DMS153 (cell line): ENCODE measurements at places on chromosomes 4 and X.
A peak's percentile ranks its signal among the peaks of the same experiment; 100 is the strongest.

GRCh38 chr4:177185579-177185978 is 124.1 kb upstream of the NEIL3 start:
- no peak for DNase-seq

- DNase-seq: no peak
These were observed 469.3 kb downstream of the C4orf33 start for GRCh38 chr4:129565214-129565613.

DNA sequence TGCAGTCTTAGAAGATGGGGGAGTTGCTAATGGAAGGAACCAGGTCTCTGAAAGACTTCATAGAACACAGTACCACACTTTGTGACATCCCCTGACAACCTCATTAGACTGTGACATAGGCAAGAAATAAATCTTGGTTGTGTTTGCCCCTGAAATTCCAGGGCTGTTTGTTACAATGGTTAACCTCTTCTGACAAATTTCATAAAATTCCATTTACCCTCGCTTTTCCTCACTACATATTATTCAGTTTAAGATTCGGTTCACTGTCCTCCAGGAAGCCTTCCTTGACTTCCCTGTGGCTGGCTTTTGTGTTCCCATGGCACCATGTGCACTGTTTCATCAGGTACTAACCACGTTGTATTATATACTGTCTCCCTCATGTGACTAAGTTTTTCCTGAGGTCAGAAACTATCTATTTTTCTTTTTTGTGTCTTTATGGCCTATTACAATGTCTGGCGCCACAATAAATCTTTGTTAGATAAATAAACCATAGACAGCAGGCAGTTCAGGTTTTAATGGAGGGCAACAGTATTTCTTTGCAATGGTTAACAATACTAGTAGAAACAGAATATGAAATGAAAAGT is 54.2 kb downstream of the ATXN3L start:
- DNase-seq: no peak

- no peak for DNase-seq
These were observed 272.8 kb upstream of the EPHA5 start for GRCh38 chr4:65943076-65943475.

DNA sequence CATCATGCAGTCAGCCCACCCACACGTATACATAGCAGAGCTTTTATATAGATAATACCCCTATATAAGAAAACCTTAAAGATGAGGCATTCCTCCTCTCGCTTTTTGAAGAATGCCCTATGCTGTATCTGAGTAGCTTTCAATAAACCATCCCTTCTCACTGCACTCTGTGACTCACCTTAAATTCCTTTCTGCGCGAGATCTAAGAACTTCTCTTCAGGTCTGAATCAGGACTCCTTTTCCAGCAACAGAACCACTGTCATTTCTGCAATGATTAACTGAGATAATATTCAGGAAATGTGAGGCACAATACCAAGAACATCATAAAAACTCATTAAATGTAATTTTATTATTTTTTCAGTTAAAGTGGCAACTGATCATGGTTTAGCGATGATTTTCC is 76.4 kb upstream of the DCLK2 start:
- DNase-seq: no peak

DNA sequence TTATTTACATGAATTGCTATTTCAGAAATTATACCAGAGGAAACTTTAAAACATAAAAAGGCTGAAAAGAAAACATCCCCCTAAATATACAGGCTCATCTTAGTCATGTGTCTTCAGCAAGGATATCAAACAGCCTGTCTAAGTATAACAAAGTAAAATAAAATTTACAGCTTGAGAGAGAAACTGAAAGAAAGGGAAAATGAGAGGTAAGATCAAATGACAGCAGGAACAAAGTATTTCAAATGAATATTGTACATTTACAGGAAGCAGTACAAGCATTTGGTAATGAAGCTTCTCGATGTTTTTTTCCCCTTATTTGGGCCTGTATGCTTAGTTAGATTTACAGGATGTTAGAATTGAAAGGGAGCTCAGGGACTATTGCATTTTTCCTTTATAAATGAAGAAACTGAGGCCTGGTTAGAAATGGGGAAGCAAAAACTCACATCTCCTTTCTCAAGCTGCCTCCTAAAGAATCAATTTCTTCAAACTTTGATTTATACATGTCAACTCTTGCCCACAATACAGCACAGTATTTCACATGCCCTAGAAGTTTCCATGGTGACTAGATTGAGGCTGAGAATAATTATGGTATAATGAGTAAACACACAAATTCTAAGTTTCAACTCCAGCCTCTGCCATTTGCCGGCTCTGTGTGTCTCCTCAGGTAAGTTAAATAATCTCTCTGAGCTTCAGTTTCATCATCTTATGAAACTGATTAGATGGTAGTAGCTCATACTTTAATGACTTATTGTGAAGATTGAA is 29.3 kb downstream of the DAPP1 start:
- DNase-seq: no peak

DNA sequence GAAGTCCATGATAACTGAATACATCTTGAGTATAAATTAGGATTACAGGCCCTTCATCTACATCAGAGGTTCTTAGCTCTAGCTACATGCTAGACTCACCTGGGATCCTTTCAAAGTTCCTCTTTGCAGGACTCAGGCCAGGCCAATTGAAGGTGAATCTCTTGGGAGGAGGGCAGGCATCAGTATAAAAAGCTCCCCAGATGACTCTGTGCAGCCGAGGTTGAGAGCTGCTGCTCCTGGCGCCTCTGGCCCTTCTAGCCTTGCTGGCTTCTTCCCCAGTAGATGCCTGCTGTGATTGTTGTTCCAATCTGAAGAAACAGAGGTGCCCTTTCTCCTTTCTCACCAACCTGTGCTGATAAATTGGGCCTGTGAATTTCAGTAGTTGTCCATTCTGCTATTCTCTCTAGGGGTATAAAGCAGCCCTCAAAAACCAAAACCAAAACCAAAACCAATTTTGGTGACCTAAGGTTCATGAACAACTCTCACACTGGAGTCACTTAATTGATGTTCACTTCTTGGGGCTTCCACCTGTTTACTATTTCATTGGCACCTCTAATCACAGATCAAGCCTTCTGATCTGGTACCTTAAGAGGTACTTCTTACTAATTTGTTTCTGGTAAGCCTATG is 78.7 kb downstream of the SUPT20HL2 start:
- no peak for DNase-seq

GRCh38 chr4:174544496-174544895 is 22.2 kb upstream of the HPGD start:
- DNase-seq: no peak

GRCh38 chr4:147655639-147656038 is 28.3 kb downstream of the PRMT9 start:
- no peak for DNase-seq

- no peak for DNase-seq
These were observed 278.4 kb downstream of the IL15 start for GRCh38 chr4:141914746-141915145.

DNA sequence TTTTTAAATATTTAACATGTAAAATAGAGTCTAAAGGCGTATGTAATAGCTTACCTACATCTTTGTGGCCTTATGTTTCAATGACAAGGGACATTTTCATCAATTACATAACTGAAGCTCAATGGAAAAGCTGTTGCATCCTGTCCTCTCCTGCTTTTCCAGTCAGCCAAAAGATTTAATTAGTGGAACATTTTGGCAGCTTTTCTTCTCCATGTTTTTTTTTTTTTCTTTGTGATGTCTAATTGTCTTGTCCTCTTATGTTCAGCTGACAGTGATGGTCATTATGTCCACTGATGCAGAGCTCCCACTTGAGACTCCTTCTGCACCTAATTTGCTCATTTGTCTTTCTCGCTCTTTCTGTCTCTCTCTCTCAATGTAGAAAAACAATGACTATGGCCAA is 422.2 kb downstream of the GABRG1 start:
- no peak for DNase-seq

- DNase-seq: no peak
These were observed at the start of gene COL25A1 for GRCh38 chr4:109302361-109303139. TSS of gene COL25A1 (minus strand) at chr4:109302658.

DNA sequence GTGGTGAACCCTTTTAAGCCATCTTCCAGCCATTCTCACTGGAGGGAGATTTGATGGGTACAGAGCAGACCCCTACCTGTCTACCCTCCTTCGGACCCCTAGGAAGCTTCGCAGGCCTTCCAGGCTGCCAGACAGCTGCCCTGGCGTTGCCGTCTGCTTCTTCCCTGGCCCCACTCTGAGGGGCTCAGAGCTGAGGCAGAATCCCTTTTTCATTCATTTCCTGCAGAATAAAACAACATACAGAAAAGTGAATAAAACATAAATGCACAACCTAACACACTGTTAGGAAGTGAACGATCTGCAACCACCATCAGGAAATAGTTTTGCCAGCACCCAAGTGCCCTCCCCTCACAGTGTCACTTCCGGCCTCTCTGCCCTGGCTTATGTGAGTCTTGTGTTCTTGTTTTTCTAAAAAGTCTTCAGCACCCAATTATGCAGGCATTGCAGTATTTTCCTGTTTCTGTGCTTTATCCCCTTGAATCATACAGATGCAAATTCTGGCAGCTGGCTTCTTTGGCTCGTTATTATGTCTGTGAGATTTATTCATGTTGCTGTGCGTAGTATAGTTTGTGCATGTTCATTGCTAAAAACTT is 5.6 kb upstream of the ADD1 start:
- no peak for DNase-seq

GRCh38 chr4:145564540-145564939 is 54.6 kb upstream of the MMAA start:
- no peak for DNase-seq

DNA sequence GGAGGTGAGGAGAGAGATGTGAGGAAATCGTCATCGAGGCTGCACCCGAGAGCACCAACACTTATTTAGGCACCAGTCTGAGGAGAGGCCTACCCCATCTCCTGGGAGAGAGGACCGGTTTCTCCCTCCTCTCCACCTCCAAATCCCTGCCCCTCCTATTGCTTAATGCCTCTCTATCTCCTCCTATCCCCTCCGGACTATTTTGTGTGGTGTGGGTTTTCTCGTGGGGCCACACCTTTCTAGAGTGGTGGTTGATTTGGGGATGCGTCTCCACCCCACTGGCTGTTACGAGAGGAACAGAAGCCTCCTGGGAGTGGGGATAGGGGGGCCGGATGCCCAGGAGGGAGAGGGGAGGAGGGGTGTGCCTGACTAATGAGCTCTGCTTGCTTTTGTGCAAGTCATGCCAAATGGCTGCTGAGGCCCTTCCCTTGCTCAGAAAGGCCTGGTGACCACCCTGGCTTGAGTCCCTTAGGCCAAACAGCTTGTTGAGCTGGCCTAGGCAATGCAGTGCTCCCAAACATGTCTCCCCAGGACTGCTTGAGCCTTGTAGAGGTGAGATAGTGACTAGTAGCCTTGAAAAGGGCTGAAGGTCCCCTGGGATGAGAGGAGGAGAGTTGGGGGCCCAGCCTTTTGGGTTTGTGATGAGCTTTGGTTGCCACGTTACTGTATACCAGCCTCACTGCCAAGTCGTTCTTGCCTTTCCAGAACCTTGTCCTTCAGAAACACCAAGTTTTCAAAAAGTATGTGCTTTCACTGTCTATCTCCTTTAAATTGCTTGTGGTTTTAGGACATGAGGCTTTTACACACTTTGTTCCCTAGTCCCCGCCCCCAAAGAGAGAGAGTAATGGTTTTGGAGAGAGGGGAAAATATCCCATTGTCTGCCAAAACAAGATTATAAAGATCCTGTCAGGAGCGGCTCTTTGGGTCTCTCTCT is 1.2 kb downstream of the MSN start:
- peak; percentile 47 for DNase-seq

GRCh38 chr4:152522245-152522644 is 13.6 kb downstream of the FBXW7 start:
- no peak for DNase-seq

- DNase-seq: no peak
These were observed 305.7 kb downstream of the DHX15 start for GRCh38 chr4:24278693-24279092.

GRCh38 chr4:92232566-92232965 is 71.2 kb upstream of the GRID2 start:
- DNase-seq: no peak

GRCh38 chr4:56783986-56784385 is 37.5 kb downstream of the SPINK2 start:
- DNase-seq: no peak

DNA sequence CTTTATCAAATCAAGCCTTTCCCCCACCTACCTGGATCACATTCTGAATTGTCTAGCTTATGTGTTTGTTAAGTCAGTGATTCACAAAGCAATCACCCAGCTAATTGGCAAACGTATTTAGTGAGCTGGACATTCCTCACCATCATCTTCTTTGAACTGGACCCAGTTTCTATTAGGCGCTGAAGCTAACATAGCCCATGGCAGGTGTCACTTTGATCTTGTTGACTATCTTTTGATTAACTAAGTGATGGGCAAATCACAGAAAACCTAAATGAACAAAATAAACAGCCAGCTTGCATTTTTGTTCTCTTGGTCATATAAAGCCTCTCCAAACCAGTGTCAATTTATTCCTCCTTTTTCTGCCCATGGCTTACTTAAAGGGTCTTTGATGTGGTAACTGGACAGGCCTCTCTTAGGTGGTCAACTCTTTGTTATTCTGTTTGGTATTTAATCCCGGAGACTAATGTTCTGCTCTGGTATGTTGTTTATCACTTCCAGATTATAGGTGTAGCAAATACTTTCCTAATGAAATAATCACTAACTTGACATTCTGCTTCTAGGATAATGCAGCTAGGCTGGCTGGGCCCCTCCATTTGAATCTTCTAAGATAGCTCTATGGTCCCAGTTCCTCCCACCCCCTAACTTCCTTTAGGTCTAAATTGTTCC is 105.3 kb upstream of the SMIM10 start:
- DNase-seq: no peak

GRCh38 chrX:103629318-103630170 is 769 bp downstream of the TCEAL1 start:
- DNase-seq: no peak

- DNase-seq: no peak
These were observed 34.2 kb downstream of the PKD2 start for GRCh38 chr4:88041626-88042025.

DNA sequence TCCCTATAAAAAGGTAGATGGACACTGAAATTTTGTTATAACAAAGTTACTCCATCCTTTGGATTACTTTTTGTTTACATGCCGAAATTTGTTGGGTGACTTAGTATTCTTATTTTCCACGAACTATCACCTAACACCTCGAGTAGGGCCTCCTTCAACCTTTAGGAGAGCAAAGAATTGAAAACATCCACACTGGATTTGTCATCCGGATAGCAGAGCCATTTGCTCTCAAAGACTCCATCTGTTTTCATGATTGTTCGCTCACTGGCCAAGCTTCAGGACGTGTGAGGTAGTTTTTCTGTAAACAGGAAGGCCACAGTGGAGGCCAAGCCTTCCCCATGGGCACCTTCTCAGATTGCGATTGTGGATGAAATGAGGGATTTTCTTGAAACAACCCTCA is at the start of gene ADAD1:
TSS of gene ADAD1 (plus strand) at position 301 of the 400 bp plus-strand sequence. CDS start 1,059 bp downstream, outside the sequence.
- DNase-seq: no peak

DNA sequence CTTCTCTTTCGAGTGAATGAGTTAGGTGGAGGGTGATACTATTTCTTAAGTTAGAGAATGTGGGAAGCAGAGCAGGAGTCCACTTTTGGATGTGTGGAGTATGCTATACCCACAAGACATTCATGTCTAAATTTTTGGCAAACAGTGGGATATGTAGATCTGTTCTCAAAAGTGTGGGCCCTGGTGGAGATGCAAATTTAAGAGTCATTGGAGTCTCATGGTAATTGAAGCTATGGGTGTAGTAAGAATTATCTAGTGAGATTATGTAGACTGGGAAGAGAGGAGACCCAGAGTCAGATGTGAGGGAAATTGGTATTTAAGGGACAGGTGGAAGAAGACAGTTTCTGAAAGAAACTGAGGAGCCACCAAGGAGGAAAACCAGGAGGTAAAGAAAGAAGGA is 7.0 kb downstream of the CEP135 start:
- no peak for DNase-seq

GRCh38 chr4:81204571-81204970 is 10.5 kb downstream of the PRKG2 start:
- no peak for DNase-seq

- peak; percentile 57 for DNase-seq
These were observed 10.5 kb upstream of the MGST2 start for GRCh38 chr4:139655116-139655515.
